ENCODE measurements at places on chromosomes 11 and 22. TPM values are rescaled to one million over a fixed set of nuclear protein-coding genes. Genes with fewer than 3 reads are reported as not detected.

DNA sequence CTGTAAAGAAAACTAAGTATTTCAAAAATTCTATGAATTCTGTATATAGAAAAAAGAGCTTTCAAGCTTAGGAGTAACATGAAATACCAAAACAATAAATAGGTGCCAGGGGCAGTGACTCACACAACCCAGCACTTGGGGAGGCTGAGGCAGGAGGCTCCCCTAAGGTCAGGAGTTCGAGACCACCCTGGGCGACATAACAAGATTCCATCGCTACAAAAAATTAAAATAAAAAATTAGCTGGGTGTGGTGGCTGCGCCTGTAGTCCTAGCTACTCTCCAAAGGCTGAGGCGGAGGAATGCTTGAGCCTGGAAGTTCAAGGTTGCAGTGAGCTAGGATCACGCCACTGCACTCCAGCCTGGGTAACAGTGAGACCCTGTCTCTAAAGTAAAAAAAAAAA lies 21.5 kb downstream of the ZNF280B start:
- DNase-seq: no peak

DNA sequence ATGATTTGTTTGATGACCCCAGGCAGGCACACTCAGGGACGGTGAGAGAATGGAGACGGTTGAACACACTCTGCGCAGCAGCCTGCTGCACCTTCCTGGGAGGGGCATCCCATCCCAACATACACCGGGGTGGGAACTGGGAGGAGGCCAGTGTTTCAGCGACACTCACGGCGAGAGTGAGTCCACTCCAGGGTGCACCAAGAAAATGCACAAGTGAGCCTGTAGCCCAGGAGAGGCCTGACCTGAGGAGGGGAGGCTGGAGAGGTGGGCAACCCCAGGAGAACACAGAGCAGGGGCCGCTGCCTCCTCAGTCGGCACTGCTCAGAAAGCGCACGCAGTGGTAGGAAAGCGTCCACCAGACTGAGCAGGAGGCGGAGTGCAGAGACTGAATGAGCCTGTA lies 54.5 kb downstream of the IGF2 start:
- DNase-seq: peak; percentile 29

GRCh38 chr22:28034760-28035401 lies 115.8 kb upstream of the PITPNB start:
- no peak for DNase-seq

DDX25 gene
- total RNA-seq: 6.7 TPM

SLN gene
- not detected for total RNA-seq

MUC5B gene
- total RNA-seq: 0.07 TPM

MS4A7 gene
- total RNA-seq: not detected

FERMT3 gene
- total RNA-seq: 0.80 TPM

DNA sequence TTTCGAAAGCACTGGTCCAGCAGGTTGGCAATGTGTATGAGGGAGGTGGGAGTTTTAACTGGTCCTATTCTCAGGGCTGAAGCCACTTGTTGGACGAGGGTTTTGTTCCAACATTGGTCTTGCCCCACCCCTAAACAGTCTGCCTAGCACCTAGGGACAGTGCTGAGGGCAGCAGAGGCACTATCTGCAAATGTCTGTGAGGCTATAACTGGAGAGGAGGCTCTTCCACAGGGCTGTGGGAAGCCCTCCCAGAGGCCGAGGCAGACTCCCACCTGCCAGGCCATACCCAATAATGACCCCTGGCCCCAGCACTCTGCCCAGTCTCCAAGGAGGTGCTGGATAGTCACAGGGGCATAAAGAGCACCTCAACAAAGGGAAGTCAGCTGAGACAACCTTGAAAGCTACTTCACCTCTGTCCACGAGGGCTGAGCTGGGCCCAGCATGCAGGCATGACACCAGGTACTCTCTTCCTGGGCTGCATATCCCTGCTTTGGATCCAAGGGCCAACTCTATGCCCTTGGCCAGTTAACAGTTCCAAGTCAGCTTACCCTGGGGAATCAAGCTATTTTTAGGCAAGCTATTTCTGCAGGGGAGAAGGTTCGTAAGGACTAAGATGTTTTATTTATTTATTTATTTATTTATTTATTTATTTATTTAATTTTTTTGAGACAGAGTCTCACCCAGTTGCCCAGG lies 40.2 kb upstream of the SLC25A1 start:
- DNase-seq: no peak

GRCh38 chr22:38035530-38035885 lies 21.7 kb upstream of the PICK1 start:
- DNase-seq: peak; percentile 63

DNA sequence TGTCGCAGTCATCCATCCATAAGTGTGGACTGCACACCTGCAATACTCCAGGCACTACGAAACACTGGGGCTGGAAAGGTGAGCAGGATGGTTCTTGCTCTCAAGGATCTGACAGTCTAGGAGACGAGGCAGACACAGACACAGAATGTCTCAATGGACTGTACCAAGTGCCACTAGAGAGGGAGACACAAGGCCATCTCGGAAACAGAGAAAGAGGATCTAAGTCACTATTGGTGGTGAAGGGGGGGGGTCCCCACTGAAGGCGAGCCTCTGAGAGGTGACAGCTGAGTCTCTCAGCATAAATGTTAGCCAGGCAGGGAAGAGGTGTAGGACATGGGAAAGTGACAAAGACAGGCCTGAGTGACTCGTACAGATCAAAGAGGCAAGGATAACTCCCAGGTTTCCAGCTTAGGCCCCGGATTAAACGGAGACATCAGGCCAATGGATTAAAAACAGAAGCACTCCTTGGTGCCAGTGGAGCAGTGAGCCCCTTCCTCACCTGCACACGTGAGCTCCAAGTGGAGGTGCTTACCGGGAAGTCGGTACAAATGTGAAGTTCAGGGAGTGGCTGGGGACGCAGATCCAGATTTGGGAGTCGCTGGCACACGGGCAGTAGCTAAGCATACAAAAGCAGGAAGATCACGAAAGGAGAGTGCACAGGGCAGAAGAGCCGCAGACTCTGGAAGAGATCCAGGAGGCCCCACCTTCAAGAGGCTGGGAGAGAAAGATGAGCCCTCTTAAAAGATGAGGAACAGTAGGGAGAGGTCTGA lies 117.2 kb downstream of the MICAL3 start:
- no peak for DNase-seq

- DNase-seq: peak; percentile 96
These were observed 15.5 kb upstream of the UPK3A start for GRCh38 chr22:45268958-45269844.

GRCh38 chr11:16795146-16795545 lies 56.7 kb downstream of the C11orf58 start:
- no peak for DNase-seq

DNA sequence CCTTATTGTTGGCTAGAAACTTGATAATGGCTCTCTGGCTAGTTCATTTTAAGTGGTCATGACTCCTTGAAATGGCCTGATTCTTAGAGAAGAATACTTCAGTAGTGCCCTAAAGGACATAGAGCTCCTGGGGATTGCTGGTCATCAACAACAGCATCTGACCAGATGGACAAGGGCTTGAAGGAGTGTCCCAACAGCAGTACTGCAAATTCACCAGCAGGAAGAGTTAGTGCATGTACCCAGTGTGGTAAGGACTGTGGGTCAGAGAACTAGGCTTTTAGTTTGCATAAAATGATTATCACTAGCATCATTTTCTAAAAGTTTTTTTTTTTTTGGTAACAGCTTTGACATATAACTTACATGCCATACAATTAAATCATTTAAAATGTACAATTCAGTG lies 39.5 kb upstream of the CUL5 start:
- peak; percentile 60 for DNase-seq

GRCh38 chr11:131695889-131696429 lies 325.5 kb downstream of the NTM start:
- DNase-seq: no peak

- DNase-seq: peak; percentile 97
These were observed 2.5 kb downstream of the SELENOM start for GRCh38 chr22:31104869-31105268.

MMP27 gene
- total RNA-seq: not detected

TRPM5 gene
- not detected for total RNA-seq

DNA sequence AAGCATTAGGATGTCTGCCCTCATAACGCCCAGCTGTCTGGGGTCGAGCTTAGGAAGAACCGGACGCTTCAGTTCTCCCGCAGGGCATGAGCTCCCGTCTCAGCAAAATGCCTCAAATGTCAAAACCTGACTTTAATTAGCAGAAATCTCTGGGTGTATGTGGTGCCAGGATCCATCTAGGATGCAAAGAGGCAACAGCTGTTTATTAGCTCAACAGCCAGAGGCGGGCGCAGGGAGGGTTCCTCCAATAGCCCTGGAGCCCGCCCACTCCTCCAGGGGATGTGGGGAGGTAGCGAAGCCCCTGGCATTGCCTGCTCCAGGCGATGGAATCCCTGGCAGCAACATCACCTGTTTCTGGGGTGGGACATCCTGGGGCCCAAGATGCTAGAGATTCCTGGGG lies 39.4 kb upstream of the RTL6 start:
- peak; percentile 63 for DNase-seq

DNA sequence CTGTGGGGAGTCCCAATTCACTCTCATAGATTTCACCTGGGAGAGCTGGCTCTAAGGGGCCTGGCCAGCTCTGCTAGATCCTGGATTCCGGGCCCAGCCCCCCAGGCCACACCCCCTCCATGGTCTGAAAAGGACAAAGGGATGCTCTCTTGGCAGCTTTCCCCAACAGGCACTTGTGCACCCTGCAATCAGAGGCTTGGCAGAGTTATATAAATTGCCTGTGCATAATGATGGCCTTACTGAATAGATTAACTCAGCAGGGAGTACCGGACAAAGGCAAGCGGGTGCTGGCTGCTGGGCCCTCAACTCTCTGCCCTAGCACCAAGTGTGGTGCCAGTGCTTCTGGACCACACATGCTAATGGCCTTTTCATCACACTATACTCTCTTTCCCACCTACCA lies 461.6 kb downstream of the BUD13 start:
- no peak for DNase-seq

DNA sequence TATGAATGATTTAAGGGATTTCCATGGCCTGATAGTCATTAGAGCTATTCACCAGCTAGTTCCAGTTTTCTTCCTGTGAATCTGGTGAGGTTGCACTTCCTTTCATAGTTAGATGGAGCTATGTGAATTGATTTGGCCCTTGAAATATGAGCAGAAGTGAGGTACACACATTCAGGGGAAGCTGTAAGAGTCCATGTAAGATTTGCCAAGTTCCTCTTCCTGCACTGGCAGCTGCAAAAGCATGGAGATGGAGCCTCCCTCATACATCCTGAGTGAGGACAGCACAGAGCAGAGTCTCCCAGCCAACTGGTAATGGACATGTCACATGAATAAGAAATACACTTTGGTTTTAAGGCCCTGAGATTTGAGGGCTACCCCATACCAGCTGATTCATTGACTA lies 111.7 kb downstream of the CD44 start:
- no peak for DNase-seq

- DNase-seq: no peak
These were observed 82.4 kb downstream of the FANCF start for GRCh38 chr11:22543261-22543660.

- DNase-seq: peak; percentile 32
These were observed 349.5 kb downstream of the TBC1D22A start for GRCh38 chr22:47111626-47112581.

FOSL1 gene
- total RNA-seq: 1.0 TPM

- peak; percentile 96 for DNase-seq
These were observed at the start of gene PEX26 for GRCh38 chr22:18077639-18078328. Gene PEX26, plus strand, starts transcription at chr22:18077990. Its CDS starts 387 bp downstream, at chr22:18078377.

GRCh38 chr11:56932572-56933220 lies 56.0 kb upstream of the OR5AK2 start:
- no peak for DNase-seq

DNA sequence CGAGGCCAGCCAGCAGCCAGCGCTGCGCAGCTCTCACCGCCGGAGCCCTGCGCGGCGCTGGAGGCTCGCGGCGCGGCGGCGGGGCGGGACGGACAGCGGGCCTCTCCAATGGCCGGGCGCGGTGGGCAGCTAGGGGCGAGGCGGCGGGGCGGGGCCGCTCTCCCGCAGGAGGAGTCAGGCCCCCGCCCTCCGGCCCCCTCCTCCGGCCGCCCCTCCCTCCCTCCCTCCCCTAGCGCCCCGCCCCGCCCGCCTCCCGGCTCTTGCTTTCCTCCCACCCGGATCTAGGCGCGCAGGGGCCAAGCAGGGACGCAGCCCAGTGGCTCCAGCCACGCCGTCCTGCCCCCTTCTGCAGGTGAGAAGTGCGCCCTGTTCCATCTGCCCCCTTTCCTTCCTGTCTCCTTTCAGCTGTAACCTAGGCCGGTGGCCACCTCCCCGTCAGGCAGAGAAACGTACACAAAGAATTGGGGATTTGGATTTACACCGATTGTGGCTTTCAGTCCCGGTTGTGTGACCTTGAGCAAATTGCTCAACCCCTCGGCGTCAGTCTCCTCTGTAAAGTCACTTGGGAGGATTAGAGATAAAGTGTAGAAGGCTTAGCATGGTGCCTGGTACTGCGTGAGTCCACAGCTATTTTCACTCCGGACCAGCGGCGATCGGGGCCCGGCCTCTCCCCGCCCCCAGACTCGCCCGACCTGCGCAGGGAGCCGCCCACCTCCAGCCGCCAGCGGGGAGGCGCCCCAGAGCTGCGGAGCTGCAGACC lies at the start of gene FZD4:
Gene FZD4 (minus strand): TSS at position 35 of the 760 bp plus-strand sequence. CDS start 310 bp downstream, outside the sequence.
- peak; percentile 99 for DNase-seq

GRCh38 chr11:95095858-95096587 lies 6.4 kb downstream of the ENDOD1 start:
- no peak for DNase-seq

EXPH5 gene
- 1.2 TPM for total RNA-seq

DNA sequence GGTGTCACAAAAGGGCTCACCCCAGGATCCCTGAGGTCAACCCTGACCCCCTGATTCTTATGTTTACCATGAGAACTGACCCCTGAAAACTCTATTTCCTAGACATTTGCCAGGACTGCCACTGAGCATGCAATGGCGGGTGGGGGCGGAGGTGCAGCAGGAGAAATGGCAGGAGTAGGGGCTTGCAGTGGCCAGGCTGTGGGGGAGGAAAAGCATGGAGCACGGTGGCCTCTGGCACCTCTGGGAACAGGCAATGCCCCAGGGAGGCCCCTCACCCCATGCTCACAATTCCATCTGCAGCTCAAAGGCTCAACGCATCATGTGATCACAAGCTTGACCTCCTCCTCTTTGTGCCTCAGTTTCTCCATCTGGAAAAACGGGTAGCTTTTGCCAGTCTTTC lies 46.5 kb upstream of the FGF3 start:
- no peak for DNase-seq

GRCh38 chr11:131985846-131986301 lies 615.5 kb downstream of the NTM start:
- no peak for DNase-seq

PHLDB1 gene
- 48.7 TPM for total RNA-seq

DNA sequence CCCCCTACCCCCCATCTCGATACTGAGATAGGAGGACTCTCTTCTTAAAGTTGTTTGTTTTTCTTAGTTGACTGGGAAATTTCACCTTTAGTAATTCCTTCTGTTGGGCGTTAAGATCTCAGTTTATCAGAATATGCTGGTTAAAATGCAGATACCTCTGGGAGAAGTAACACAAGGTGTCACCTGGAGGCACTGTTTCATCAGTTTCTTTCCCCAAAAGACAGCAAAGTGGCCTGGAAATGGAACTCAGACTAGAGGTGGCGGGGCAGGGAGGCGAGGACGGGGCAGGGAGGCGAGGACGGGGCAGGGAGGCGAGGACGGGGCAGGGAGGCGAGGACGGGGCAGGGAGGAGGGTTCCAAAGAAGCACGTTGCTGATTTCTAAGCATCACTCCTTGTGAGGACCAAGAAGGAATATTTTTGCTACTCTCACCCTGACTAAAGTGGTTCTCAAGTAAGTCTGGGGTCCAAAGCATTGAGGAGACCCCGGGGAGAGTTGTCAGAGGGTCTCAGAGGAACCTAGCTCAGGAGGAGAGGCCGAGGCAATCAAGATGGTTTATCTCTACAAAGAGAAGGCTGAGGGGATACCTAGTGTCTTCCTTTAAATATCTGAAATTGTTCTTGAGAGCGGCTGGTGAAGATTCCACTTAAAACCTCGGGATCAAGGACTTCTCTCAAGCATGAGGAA lies 147.0 kb upstream of the B3GAT1 start:
- peak; percentile 67 for DNase-seq

All from H7 (cell line).